ENCODE measurements at places on chromosomes 3 and 15.

DNA sequence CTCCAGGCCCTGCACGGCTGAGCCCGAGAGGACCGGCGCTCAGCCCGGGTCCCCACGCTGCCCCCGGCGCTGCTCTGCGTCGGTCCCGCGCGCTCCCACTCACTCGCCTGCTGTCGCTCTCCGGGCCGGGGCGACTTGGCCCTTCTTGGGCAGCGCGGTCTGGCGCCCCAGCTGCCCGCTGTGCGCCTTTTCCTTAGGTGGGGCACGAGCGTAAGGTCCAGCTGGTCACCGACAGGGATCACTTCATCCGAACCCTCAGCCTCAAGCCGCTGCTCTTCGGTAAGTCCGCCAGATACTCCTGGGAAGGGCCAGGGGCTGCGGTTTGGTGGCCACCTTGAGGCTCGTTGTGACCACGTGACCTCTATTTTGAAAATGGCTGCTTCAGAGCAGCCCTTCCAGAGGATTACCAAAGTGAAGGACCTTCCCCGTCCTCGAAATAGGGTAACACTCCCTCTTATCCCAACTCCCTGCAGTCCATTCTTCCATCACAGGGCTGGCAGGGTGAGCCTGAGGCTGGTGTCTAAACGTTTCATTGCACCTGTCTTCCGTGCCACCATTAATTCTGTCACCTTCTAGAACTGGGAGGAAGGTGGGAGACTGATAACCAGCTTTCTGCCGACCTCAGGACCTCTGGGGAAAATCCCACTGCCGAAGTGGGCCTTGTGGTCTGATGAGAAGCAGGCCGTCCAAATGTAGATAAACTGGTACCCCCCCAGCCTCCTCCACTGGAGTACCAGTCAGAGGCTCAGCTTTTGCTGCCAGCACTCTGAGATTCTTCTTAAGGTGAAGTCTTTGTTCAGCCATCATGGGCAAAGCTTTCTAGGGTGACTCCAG is 812 bp downstream of the P4HTM start:
- no peak for DNase-seq

GRCh38 chr3:11928381-11928780 is 75.8 kb upstream of the SYN2 start:
- no peak for DNase-seq

GRCh38 chr3:23038471-23038870 is 164.7 kb upstream of the UBE2E2 start:
- no peak for DNase-seq

DNA sequence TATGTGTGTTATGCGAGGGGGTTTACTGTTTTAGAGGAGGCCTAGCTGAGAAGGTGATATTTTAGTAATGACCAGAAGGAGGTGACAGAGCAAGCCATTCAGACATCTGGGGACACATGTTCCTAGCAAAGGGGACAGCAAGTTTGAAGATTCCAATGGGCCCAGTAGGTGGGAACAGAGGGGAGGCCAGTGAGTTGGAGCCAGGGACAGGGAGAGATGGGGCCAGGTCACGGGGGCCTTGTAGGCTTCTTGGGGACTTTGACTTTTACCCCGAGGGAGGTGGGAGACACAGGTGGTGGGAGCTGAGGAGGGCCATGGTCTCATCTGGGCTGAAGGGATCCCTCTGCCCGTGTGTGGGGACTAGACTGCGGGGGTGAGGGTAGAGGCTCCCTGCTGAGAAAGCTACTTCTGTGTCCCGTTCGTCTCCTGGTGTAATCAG is 72.5 kb downstream of the MGLL start:
- no peak for DNase-seq

DNA sequence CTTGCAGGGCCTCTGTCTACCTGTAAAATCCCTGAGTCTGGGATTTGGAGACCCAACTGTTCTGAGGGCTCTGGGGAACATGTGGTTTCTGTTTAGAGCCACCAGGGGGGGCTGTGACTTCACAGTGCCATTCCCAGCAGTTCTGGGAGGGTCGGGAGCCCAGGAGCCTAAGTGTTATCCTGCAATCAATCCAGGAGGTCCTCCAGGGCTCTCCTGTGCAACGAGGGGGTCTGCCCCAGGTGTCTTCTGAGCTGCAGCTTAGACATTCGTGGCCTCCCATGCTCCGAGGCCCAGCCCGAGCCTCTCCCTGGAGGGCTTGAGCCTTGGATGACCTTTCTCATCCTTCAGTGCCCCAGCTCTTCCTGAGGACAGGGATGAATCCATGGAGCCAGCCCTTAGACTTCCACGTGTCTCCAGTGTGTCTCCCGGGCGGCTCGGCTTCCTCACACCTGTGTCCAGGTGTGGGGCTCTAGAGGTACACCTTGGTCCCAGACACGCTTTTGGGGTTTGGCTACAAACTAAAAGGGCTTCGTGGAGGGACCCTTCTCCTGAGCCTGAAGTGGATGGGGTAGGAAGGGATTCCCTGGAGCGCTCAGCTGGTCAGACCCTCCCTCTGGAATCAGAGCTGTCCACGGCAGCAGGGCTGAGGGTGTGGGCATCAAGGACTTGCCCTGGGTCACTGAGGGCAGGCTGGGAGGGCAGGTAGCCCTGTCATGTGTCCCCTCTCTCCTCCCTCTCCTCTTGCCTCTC is 20.3 kb upstream of the ABTB1 start:
- DNase-seq: peak; percentile 17

GRCh38 chr15:78977091-78977571 is 32.3 kb upstream of the CTSH start:
- no peak for DNase-seq

DNA sequence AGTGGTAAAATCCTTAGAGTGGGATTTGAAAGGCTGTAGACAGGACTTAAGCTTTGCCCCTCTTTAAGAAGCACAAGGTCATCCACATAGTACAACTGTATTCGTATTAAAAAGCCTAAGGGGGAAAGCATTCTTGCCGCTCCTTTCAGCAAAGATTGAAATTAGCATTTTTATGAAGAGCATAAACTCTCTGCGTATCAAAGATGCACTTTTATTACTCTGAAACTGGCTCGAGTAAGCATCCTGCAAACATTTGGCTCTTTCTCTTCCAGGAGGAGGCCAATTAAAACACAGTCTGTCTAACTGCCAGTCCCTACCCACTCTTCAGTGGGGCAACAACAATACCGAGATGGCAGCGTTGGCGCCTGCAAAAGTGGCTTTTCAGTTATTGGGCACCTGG is 192.5 kb upstream of the TPRG1 start:
- peak; percentile 28 for DNase-seq

DNA sequence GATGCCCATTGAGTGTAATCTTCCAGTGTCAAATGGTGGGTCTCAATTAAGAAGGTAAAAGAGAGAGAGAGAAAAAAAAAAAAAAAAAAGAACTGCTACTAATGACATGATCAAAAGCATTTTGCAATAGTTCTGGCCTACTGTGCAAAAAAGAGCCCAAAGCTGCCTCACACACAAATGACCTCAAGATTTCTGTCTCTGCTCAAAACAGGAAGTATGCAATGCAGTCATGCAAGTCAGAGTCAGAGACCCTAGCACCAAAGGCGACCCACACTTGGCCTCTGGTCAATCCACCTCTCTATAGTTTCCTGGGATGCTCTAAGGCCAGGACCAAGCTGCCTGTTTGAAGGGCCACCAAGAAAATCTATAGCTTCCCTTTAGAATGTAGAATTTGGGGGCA is 323.5 kb downstream of the VPS13C start:
- no peak for DNase-seq

DNA sequence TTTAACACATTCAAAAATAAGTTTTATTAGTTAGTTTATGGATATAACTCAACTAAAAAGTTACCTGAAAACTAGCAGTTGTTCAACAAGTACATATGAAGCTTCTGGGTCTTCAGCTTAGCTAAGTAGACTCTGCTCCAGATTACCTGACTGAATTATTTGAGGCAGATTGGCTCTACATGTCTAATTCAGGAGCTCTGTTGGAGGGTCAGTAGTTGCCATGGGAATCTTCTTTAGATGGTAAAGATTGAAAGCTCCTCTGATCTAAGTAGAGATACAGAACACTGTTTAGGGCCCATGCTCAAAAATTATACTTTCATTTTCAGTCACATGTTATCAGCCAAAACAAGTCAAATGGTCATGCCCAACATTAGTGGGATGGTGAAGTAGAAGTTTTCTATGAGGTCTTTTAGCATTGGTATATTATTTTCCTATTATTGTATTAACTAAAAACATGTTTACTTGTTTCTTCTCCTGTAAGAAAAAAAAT is 1476.9 kb downstream of the OTOL1 start:
- no peak for DNase-seq

DNA sequence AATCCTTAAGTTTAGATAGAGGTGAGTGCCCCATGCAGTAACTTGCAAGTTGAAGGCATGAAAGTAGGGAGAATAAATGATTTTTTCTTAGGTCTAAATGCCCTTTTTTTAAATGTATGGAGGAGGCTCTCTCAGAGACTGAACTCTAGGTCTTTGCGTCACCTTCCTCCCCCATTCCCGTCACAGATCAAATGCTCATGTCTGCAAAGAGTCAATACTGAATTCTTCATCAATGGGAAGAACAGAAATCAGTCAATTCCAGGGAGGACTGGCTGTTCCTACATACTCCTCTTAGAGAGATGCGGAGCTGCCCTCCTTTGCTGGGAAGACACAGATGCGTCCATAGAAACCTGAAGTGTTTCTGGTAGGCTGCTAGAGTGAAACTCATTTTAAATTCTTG is 98.2 kb downstream of the ARPP21 start:
- DNase-seq: no peak

- no peak for DNase-seq
Measured at GRCh38 chr15:26971271-26972018, 464 bp downstream of the GABRG3 start.

DNA sequence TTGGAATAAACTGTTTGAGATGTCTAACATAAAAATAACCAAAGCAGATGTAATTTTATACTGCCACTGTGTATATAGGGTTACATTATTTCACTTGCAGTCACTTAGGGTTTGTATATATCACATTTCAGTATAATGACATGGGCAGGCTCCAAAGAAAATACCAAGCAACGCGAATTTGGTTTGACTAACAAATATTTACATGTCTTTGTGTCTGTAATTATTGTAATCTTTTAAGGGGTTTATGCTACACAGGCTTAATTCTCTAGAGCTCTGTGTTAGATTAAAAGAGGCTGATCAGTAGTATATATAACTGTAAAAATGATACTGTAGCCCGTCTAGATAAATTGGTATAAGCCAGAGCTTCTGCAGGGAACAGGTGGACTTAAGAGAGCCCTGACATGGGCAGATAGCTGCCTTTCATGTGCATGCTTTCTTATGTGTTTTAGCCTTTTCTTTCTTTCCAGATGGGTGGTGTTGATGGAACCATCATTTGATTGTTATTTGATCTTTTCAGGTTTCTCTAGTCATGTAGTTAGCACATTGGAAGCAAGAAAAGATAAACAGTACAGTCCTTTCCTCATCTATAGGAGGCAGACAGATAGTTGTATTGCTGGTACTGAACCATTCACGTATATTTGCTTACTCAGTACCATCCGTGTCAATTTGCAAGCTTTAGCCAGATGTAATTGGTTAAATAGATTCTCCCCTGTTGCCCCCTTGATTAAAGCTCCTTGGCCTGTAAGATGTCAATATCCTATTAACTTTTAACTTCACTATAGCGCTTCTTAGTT is 86.1 kb downstream of the GALK2 start:
- no peak for DNase-seq

DNA sequence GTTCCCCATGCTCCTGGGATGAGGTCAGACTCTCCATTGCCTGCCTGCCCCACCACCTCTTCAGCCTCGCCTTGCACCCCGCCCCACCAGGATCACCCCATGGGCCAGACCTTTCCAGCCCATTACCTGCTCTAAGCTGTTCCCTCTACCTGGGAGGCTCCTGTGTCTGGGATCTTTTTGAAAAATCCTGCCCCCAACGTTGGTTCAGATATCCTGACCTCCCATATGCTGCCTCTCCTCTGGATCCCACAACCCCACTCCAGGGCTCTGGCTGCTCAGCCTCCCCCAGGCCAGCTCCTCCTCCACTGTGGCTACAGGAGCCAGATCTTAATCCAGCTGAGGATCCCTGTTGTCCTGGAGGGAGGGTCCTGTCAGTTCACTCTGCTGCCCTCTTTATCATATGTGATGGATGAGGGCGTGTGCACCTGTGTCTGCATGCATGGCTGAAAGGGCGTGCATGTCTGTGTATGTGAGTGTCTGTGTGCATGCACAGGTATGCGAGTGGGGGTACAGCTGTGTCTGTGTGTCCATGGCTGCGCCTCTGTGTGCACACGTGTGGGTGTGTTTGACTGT is 21.7 kb upstream of the ALAS1 start:
- no peak for DNase-seq

DNA sequence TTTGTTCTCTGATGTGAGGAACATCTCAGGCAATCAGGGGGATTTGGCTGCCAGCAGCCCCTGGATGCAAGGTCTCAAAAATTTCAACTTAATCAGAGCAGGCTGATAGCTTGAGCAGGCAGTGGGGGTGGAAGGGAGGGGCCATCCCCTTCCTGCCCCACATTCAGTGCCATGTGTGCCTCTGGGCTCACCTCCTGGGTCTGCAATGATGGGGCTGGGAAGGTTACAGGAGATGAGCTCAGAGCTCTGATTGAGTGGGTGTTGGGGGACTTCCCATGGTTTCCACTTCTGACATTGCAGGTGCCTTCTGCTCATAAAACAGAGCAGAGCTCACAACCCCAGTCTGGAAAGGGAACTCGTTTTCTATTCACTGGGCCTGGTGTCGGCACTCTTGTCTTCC is 37.0 kb downstream of the PARP16 start:
- no peak for DNase-seq

DNA sequence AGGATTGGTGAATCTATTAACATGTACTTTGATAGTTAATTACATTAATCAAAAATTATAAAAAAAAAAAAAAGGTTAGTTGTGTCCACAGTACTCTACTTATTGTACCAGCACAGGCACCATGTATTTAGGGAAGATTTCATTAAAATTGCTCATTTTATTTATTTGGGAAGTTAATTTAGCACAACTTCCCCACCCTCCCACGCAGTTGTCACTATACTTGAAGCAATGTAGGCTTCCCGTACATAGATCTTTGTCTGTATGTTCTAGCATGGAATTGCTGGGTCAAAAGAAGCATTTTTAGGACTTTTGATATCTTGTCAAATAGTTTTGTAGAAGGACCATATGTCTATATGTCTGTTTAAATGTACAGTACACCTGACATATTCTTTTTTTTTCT is 4.4 kb downstream of the GPR27 start:
- no peak for DNase-seq

- peak; percentile 33 for DNase-seq
Measured at GRCh38 chr3:136142592-136142991, 53.5 kb downstream of the MSL2 start.

DNA sequence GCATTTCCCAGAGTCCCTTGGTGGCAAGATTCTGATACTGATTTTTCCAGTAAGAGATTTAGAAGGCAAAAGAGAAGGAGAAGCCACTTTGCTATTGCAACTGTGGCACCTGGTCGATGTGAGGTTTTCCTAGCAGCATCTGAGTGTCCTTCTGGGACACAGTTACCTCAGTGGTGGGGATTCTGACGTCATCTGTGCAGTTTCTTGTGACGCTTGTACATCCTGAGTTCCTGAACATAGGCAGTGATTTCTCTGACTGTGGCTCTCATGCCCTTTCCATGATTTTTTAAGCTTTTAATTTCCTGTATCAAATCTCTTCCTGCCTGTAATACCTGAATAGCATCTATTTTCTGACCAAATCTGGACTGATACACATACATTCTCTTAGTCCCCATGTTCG is 8.9 kb downstream of the USP13 start:
- DNase-seq: no peak
